ENCODE measurements at places on chromosomes 12 and 14.
A peak's percentile ranks its signal among the peaks of the same experiment; 100 is the strongest.

DNA sequence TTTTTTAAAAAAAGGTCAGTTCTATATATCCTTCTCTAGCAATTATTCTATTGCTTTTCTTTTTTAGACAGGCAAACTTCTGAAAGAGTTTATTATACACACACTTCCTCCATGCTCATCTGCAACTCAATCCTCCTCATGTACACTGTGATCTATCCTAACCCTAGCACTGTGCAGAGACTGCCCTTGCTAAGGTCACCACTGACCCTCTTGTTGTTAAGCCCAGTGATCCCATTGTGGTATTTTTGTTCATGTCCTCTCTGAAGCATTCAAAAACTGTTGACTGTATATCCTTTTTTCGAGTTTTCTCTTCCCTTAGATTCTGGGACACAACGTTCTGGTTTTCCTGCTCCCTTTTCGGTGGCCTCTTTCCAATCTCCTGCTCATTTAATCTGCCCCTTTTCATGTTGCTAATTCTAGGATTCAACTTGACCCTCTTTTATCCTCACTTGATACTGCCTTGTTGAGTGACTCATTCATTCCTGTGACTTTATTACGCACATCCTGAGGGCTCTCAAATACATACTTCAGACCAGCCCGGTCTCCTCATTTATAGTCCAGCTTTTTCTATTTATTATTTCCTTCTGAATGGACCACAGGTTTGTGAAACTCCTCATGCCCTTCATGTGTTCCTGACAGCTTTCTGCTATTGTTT lies 53.9 kb upstream of the PTPRB start:
- no peak for DNase-seq

GRCh38 chr12:83067981-83068380 lies 381.3 kb downstream of the TMTC2 start:
- no peak for DNase-seq

- no peak for DNase-seq
These were observed 27.7 kb downstream of the JKAMP start for GRCh38 chr14:59511916-59512575.

- DNase-seq = no peak
These were observed 69.8 kb downstream of the ALG10B start for GRCh38 chr12:38386205-38386985.

DNA sequence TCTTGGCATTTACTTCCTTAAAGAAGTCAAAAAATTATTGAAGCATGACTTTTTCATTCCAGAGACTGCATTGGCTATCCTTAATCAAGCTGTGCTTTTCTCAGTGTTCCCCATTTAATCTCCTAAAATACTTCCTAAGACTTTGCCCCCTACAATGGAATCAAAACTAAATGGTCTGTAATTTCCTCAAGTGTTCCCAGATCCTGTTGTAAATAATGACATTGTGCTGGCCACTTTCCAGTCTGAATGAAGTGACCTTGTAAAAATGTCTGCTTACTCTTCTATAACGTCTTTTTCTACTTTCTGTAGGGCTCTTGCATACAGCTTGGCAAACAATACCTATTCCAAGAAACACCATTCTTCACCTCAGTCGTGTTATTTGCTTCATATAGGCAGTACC lies 45.3 kb upstream of the MBIP start:
- DNase-seq = no peak

GRCh38 chr14:67975470-67975869 lies 155.9 kb downstream of the RAD51B start:
- no peak for DNase-seq

DNA sequence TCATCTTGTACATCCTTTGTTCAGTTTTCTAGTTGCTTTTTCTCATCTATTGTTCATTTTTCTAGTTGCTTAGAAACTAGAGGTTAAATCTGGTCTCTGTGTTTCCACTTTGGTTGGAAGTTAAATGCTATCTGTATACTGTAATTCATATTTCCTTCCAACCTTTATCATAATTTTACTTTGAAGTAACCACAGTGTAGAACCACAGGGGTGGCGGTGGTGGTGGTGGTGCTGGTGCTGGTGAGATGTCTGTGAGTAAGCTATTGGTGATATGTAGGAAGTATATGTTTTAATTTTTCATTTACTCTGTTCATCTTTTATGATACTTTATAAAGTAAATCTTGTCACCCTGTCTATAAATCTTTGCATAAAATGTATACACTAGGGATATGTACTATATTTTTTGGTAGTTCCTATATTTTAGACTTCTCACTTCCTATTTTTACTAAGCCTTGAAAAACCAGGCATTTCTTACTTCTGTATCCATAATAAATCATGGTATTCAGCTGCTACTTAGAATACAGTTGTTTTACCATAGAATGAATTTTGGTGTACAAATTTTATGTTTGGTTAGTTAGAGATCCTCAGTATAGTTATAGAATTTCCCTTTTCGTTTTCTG lies 31.9 kb downstream of the CCDC91 start:
- peak; percentile 66 for DNase-seq

GRCh38 chr14:60566101-60566500 lies 57.2 kb downstream of the SIX6 start:
- no peak for DNase-seq

DNA sequence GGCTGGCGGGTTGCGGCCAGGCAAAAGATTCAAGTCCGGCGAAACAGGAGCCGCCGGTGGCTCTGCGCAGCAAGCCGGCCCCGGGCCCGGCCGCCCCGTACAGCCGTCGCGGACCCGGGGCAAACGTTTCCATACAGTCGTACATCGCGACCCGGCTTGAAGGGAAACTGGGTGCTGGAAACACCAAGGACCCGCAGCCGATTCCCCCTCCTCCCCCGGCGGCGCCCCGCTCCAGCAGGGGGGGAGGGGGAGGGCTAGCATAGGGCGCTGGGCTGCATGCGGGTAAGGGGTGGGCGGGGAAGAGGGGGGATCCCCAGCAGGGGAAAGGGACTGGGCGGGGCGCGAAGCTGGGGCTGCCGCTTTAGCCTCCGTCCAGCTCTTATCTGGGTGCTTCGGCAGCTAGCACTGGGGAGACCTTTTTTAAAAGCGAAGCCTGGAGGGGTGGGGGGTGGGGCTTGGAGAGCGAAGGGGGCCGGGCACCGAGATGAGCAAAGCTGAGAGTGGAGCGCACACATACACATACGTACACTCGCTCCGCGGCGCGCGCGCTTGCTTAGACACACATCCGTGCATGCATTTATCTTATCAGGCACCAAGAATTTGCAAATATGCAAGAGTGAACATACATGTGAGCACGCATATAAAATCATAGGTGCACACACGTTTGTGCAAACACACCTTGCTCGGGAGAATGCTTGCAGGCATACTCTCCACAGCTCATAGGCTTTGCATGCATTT lies 11.9 kb downstream of the RARG start:
- DNase-seq = peak; percentile 69

DNA sequence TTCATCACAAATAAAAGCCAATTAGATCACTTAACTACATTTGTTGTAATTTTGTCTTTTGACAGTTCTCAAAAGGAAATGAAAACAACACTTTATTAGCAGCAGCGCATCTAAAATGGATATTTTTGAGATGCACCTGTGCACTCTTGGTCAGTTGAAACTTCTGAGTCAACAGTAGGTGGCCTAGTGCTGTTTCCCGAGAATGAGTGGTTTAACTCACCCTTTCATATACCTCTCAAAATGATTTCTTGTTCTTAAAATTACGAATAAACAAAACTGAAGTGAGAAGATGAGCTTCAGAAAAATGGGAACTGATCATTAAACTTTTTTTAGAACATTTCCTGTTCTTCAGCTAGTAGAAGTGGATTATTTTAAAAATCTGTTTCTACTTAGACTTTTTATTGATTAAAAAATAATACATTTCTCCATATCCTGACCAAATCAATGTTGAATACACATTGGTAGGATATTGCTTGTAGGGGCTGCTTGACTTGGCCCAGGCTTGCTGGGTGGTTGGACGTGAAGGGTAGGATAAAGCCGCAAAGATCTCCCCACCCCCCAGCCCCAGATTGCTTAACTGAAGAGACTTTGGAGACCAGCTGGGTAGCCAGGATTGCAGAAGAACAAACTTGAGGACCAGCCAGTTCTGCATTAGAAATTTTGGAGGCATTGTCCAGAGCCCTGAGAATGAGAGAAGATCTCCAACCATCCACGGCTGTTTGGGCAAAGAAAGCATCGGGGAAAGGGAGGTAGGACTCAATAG lies 22.3 kb upstream of the STK38L start:
- no peak for DNase-seq

- DNase-seq = no peak
These were observed 194.1 kb downstream of the BTG1 start for GRCh38 chr12:91951571-91951970.

- DNase-seq = no peak
These were observed 86.5 kb upstream of the CEP83 start for GRCh38 chr12:94545935-94546771.

GRCh38 chr12:110948041-110948440 lies 27.7 kb upstream of the MYL2 start:
- DNase-seq = no peak

GRCh38 chr14:21308479-21309237 lies 28.8 kb downstream of the RPGRIP1 start:
- peak; percentile 82 for DNase-seq

GRCh38 chr12:75751769-75752471 lies 240.5 kb upstream of the KRR1 start:
- no peak for DNase-seq

GRCh38 chr14:104110491-104111209 lies 25.1 kb downstream of the ASPG start:
- DNase-seq = no peak

DNA sequence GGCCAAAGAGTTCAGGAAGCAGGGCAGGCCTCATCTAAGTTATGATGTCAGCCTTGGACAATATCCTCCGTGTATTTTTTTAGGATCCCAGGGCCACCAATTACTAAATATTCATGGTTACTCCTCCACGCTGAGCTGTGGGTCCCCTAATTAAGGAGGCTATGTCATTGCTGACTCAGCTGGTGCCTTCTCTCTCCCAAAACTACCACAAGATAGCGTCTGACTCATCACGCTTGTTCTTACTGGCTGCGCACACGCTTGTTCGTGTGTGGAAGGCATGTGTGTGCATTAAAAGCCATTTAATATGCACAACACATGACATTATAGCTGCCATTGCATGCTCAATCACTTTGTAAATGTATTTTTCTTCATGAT lies 78.3 kb downstream of the GSC start:
- DNase-seq = no peak

- DNase-seq = no peak
These were observed 573.0 kb downstream of the FOXG1 start for GRCh38 chr14:29339494-29340172.

- DNase-seq = no peak
These were observed 284.3 kb upstream of the MDGA2 start for GRCh38 chr14:47959740-47960139.

- DNase-seq = peak; percentile 8
These were observed 103.5 kb upstream of the BCAT1 start for GRCh38 chr12:25052196-25052913.

GRCh38 chr12:94100990-94101737 lies 47.2 kb upstream of the PLXNC1 start:
- DNase-seq = peak; percentile 72

GRCh38 chr12:103698752-103699560 lies 111.9 kb downstream of the STAB2 start:
- DNase-seq = no peak

DNA sequence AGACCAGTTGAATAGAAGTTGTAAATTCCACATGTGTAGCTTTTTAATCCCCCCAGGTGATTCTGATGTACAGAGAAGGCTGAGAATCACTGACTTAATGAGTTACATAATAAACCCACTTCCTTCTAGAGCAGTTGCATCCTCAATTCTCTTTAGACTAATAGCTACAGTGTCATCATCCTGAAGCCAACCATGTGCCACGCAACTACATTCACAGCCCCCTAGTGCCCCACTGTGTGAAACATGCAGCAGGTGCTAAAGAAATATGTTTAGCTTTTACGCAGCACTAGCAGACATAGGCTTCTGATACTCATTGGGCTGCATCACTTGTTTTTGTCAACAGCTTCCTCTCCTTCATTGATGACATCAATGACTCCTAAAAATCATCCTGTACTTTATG lies 1168.3 kb downstream of the BCL11B start:
- no peak for DNase-seq

DNA sequence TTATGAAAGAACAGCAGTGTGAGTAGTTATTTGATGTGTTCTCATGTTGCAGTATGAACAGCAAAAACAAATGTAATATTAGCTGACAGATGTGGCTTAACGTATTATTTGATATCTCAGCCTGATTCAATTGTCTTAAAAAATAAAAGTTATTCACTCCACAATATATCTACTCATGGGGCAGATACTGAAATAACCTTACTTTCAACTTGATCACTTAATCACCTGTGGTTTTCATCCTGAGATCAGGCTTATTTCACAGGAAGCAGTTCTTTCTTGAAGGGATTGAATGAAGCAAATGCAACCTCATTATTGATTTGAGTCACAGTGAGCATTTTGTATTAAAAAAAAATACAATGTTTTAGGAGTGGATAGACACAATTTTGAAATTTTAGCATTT lies 90.3 kb downstream of the AKAP6 start:
- DNase-seq = no peak

GRCh38 chr12:123107926-123108681 lies 42.8 kb downstream of the PITPNM2 start:
- no peak for DNase-seq

GRCh38 chr12:85275374-85275773 lies 4.6 kb upstream of the ALX1 start:
- no peak for DNase-seq

- DNase-seq = peak; percentile 26
These were observed 21.1 kb upstream of the LGALS3 start for GRCh38 chr14:55107766-55108554.

GRCh38 chr12:116380108-116380507 lies 102.6 kb upstream of the MED13L start:
- no peak for DNase-seq

DNA sequence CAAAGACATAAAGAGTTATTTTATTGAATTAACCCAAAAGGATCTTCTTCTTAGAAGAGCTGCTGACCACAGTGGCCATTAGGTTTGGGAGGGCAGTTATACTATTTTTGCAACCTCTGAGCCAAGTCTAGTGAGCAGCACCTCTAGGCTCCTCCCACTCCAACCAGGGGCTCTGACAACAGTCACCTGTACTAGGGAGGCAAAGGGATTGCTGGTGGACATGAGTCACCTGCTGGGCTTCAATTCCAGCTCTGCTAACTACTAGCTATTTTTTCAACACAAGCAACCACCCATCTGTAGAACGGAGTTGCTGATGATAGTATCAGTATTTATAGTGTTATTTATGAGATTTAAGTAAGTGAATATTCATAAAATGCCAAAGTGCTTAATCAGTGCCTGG lies 166.0 kb downstream of the KLHL28 start:
- DNase-seq = no peak

- DNase-seq = no peak
These were observed 180.2 kb downstream of the CRADD start for GRCh38 chr12:93857279-93857938.
